ENCODE measurements at places on chromosomes 5 and 9.

DNA sequence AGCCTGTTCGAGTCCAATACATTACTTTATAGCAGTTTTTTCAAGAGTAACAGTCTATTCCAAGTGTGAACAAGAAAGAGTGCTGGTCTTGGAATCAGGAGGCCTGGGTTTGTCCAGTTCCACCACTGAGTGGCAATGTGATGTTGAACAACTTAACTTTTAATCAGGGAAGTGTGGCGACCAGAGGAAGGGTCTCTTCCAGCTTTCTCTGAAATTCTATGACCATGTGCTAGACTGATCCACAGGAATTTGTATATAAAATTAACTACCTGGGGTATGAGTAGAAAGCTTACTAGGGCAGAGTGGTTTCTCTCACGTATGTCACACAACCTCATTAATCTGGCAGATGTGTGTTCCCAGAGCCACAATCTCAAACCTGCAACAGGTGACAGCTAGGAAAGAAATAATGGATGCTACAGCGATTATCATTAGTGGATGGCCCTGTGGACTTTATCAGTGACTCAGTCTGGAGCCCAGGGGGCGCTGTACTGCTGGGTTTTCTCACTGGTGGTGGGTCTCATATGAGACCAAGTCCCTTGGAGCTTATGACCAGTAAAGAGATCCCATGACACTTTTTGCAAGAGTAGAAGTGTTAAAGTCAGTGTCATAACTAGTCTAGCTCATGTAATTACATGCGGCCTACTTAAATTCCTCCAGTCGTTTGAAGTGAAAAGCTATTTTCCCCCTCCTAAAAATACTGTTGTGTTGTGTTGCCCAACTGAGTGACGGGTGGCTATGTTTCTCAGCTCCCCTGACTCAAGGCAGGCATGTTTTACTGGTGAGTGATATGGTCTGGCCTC is 116.5 kb downstream of the GDNF start:
- no peak for DNase-seq

GRCh38 chr9:4277531-4277991 is 22.3 kb downstream of the GLIS3 start:
- no peak for DNase-seq

DNA sequence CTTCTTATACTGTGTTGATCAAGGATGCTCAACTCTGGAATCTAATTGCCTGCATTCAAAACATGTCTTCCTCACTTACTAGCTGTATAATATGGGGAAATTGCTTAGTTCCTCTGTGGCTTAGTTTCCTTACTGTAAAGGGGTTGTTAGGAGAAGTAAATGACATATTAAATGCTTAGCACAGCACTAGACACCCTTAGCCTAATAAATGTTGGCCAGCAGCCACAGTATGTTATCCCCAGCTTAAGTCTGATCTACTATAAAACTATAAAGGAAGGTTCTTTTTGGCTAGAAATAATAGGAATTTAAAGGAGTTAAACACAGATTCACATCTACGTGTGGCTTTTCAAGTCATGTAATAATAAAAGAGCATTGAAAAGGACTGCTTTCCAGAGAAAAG is 232.4 kb downstream of the PCSK1 start:
- DNase-seq, result no peak

DNA sequence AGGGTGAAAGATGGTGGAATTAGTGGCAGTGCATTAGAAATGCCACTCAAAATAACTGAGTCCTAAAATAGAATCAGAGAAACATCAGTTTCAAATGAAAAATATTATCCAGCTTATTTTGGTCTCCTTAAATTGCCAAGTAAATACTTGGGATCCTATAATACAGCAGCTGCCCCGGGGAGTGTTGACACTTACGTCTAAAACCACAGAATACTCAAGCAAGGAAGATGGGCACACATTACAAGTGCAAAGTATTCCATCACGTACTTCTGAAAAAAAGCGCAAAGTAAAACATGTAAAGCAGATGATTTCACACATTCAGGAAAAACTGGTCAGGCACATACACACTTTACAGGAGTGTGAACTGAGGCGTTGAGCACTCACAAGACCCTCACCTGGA is 2.4 kb upstream of the ARHGEF37 start:
- no peak for DNase-seq

DNA sequence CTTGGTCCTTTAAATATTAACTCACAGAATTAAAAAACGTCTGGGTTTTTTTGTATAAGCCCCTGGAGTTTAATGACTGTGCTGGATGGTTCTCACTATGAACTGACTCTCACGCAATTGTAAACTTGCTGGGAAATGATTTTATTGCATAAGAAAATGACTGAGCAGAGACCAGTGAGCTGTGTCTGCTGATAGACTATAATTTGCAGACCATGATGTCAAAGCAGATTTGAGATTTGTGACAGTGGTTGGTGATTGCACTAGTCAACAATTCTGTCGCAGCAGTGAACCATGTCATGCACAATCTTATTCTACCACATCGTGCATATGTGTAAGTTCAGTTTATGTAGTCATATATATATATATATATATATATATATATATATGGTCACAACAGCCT is 85.7 kb upstream of the C9orf72 start:
- no peak for DNase-seq

DNA sequence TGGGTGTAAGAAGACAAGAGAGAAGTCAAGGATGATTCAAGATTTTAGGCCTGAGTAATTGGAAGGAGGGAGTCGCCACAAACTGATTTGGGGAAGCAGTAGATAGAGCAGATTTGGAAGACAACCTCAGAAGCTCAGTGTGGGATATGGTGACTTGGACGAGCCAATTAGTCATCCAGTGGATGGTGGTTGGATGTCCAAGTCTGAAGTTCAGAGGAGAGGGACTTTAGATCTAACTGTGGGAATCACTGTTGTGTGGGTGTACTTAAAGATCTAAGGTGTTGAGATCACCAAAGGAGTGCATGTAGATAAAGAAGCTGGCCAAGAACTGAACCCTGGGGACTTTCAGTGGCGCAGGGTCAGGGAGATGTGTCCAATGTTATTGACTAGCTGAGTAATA is 2.2 kb downstream of the IDNK start:
- no peak for DNase-seq

- DNase-seq, result no peak
Observed at GRCh38 chr9:97900738-97901565, 21.3 kb downstream of the TRMO start.

DNA sequence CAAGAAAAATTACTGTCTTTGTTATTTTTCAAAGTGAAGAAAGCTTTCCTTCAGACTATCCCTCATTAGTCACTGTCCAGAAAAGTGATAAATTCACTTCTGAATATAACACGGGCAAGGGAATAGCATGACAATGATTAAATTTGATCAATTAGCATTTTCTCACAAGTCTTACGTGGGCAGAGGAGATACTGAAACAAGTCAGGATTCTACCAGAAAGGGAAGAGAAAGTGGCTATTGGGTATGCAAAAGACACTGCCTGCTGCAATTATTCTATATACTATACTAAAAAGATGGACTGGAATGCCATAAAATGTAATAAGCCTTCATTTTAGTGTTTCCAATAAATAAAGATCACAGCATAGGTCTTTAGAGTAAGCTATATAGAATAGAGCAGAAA is 7.4 kb downstream of the COX7C start:
- no peak for DNase-seq

GRCh38 chr9:92467511-92467910 is 14.8 kb downstream of the ASPN start:
- DNase-seq, result no peak

GRCh38 chr5:161190778-161191177 is 338.8 kb upstream of the ATP10B start:
- DNase-seq, result no peak

DNA sequence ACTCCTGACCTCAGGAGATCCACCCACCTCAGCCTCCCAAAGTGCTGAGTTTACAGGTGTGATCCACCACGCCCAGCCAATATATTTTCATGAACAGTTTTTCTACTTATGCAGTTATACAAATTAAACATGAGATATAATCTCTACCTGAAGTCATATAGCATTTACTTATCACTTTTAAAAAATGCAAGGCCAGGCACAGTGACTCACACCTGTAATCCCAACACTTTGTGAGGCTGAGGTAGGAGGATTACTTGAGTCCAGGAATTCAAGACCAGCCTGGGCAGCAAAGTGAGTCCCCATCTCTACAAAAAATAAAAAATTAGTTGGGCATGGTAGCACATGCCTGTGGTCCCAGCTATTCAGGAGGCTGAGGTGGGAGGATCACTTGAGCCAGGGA is 164.7 kb upstream of the LHFPL2 start:
- no peak for DNase-seq
